ENCODE measurements at places on chromosomes 11 and 22.

DNA sequence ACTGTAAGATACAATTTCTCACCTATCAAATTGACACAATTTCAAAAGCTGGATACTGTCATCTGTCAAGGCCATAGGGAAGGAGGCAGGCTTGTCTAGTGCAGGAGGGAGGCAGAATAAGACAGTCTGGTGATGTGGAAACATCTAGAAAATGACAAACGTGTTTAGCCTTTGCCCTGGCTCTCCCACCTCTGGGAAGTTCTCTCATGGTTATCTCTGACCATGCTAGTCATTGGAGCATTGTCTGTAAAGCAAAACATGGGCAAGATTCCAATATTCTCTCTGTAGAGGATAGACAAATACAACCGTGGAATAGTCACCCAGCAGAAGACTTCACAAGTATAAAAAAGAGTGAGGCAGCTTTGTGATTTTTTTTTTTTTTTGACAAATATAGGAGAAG, 9.1 kb upstream of the SERHL2 start:
- no peak for DNase-seq

GRCh38 chr11:85718991-85719807, 33.2 kb upstream of the CCDC89 start:
- peak; percentile 59 for DNase-seq

DNA sequence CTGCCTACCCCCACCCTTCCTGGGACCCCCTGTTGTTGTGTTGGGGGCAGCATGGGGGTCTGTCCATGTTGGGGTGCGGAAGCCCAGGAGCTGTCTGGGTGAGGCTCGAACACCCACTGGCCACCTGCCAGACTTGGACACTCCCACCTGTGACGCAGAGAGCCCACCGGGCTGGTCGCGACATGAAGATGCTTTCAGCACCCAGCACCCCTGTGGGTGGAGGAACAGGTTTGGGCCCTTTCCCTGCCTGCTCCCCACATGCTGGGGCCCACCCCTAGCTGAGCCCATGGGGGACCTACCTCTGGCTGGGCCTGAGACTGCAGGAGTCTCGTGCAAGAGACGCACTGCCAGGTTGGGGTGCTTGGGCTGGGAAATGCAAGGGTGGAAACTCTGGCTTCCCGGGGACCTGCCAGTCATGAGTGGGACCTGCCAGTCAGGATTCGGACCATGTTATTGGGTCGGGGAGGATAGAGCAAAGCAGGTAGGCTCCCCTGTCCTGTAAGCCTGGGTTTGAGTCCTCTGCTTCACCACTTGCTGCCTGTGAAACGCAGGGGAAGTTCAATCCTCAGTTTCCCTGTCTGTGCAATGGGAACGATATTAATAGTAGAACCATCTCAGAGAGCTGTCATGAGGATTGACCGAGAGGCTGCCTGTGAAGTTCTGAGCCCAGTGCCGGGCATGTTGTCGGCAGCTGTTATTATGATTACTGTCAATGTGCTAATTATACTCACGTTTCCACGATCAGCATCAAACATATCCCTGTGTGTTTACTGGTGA, 24.1 kb downstream of the KIAA1671 start:
- DNase-seq, result no peak

- no peak for DNase-seq
These were observed 87.5 kb downstream of the TP53I11 start for GRCh38 chr11:44863231-44863630.

DNA sequence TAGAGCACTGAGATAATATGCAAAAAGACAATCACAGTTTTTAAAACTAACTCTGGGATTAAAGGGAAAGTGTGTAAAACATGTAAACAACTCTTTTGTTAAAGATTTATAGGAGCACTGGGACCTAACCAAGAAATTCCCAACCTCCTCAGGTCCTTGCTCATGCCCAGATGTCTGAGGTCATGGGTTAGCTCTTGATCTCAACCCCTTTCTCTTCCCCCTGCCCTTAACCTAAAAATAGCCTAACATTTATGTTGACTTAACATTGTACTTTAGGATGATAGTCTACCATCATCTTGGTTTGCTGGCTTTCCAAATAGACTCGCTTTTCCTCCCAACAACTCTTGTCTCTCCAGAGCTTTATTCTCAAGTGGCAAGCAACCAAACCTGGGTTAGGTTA, 258.2 kb upstream of the FAT3 start:
- no peak for DNase-seq

- no peak for DNase-seq
These were observed 9.6 kb upstream of the FOLR3 start for GRCh38 chr11:72125956-72126355.

Data from right lung (tissue), 10 donors.